NCI-H82 (cell line): ENCODE measurements at places on chromosomes 4 and X.

GRCh38 chr4:152997288-152997687, 61.2 kb downstream of the FHDC1 start:
- DNase-seq, result no peak

DNA sequence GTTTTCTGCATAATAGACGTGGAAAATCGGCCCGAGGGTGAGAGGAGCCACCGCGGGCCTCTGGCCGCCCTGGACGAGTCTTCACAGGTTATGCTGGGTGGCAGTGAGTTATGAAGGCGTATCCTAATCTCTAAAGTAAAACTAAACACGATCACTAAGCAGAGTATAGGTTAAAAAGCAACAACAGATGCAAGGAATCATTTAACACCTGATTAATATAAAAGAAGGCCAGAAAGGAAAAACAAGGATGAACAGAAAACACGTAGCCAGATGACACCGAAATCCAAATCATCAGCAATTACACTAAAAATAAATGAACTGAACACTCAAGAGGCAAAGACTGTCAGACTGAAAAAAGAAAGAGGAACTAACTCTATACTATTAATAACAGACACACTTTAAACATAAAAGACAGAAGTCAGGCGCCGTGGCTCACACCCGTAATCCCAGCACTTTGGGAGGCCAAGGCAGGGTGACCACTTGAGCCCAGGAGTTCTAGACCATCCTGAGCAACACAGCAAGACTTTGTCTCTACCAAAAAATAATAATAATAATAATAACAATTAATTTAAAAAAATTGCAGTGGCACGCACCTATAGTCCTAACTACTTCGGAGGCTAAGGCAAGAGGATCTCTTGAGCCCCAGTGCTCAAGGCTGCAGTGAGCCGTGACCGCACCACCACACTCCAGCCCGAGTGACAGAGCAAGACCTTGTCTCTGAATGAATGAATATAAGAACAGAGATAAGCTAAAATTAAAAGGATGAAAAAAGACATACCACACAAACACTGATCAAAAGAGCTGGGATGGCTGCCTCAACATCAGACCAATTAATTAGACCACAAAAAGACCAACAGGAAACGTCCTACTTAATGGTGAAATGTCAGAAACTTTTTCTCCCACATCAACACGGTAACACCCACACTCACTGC, 30.0 kb downstream of the CTBP1 start:
- DNase-seq, result no peak

DNA sequence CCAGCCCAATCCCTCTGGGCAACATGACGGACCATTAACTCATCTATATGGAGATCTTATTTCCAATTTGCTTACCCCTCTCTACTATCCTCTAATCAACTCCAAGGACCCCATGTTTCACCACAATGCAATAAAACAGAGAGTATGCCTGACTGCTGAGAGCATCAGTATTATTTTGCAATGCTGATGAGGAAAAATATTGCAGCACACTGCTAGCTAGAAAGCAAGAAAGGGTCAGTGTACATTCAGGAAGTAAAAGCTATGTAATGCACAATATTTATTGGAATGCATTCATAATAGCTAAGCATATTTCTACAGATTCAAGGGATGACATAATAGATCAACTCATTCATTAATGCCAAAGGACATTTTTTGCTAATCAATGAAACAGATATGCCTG, 33.2 kb downstream of the ARAP2 start:
- DNase-seq, result no peak

DNA sequence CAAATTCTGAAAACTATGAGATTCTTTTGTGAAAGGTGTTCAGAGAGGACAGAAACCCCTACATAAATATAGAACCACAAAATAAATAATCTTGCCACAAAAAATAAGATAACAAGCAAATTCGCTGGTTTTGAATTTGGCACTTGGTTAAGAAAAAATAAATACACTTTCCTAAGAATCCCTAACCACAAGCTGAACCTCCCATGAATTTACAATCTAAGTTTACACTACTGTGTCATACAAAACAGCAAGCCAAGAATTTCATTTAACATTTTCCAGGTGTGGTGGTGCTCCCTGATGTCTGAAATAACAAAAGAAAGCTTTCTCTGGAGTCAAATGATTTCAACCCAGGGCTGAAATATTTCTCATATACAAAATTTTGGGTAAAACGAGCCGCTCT, 121.0 kb downstream of the KCNIP4 start:
- no peak for DNase-seq

GRCh38 chr4:159158985-159159384, 56.1 kb downstream of the RAPGEF2 start:
- DNase-seq, result no peak

- DNase-seq, result no peak
Observed at GRCh38 chr4:186227221-186227620, at the start of gene KLKB1. Gene KLKB1 (plus strand): TSS chr4:186227507. CDS start chr4:186228196, 689 bp downstream.

DNA sequence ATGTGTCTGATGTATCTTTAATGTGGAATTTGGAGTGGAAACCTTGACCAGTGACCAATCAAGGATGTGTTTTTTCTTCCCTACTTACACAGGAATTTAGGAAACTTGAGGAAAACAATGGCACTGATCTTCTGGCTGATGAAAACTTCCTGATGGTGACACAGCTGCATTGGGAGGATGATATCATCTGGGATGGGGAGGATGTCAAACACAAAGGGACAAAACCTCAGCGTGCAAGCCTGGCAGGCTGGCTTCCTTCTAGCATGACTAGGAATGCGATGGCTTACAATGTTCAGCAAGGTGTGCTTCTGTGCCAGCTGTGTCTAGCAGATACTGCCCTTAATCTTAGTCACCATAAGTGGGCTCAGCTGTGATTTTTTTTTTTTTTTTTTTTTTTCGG, 12.6 kb downstream of the TAF1 start:
- no peak for DNase-seq

DNA sequence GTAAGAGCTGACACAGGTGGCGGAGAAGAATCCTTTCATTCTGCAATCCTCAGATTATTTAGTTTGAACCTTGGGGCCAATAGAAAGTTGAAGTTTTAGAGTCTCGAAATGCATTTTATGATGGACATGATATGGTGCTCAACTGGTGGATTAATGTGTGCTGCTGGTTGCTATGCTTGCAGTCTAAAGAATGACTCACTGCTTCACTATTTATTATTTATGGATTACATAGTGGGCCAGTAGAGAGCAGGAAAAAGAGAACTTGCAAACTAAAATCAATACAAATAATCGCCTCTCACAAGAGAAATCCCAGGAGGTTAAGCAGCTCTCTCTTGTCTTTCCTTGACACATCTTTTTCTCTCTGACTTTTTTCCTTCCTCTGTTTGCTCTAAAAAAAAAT, 2326.8 kb upstream of the AGA start:
- no peak for DNase-seq

DNA sequence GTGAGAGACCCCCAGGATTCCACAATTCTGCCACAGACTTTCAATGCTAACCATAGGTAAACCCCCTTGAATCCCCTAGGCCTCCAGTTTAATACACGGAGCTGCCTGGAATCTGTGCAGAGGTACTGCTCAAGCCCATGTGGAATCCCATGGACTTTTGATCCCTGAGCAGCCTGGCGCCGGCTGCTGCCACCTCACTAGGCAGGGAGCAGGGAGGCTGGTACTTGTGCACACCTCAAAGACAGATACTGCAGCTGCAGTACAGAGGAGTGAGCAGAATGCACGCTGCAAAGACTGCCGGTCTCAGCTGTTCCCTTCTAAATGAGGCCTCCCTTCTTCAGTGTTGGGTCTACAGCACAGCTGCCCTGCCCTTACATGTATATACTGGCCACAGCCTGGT, 79.4 kb downstream of the RPS6KA6 start:
- no peak for DNase-seq

GRCh38 chrX:1397441-1398270, 5.7 kb upstream of the SLC25A6 start:
- no peak for DNase-seq

GRCh38 chr4:83109480-83110222, 4.9 kb downstream of the PLAC8 start:
- DNase-seq, result peak; percentile 61

DNA sequence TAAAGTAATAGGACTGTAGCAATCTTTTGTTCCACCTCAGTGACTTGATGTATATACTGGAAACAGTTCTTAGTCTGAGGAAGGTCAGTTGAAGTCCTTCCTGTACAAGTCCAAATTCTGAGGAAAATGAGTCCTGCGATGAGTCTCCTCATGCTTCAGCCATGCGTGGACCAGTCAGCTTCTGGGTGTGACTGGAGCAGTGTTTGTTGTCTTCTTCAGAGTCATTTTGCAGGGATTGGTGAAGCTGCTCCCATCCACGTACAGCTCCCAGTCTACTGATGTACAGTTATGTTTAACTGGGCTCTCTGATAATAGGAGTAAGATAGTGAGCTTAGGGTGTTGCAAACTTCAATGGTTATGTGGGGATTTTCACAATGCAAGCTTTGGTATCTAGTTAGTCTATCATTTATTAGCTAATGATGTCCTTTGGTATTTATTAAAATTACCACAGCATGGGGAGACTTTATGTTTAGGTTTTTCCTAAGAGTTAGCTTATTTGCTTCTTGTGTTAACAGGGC, 3.4 kb downstream of the UGT2B17 start:
- DNase-seq, result no peak

DNA sequence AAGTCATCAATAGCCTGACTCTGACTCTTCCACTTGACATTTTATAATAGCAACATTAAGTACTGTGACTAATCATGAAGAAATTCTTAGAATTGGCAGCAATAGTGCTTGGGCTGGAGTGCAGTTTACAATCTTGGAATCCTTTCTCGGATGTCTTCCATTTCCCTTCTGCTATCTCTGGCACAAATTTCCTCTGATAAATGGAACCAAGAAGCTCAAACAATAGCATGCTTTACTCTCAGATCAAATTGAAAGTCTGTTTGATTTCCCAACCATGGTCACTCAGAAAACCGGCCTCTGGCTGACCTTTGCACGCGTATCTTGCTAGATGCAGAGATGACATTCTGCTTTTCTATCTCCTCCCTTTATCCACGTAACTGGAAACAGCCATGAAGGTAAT, 99.0 kb upstream of the SPANXC start:
- DNase-seq, result no peak

- DNase-seq, result no peak
Observed at GRCh38 chr4:8385611-8386010, 54.9 kb downstream of the ACOX3 start.

GRCh38 chr4:173505924-173506518, 24.0 kb downstream of the HAND2 start:
- peak; percentile 67 for DNase-seq

- no peak for DNase-seq
Observed at GRCh38 chrX:151935358-151935757, 22.7 kb downstream of the MAGEA4 start.
